Small intestine (tissue), 16 donors: ENCODE measurements at places on chromosomes 3 and 15.

DNA sequence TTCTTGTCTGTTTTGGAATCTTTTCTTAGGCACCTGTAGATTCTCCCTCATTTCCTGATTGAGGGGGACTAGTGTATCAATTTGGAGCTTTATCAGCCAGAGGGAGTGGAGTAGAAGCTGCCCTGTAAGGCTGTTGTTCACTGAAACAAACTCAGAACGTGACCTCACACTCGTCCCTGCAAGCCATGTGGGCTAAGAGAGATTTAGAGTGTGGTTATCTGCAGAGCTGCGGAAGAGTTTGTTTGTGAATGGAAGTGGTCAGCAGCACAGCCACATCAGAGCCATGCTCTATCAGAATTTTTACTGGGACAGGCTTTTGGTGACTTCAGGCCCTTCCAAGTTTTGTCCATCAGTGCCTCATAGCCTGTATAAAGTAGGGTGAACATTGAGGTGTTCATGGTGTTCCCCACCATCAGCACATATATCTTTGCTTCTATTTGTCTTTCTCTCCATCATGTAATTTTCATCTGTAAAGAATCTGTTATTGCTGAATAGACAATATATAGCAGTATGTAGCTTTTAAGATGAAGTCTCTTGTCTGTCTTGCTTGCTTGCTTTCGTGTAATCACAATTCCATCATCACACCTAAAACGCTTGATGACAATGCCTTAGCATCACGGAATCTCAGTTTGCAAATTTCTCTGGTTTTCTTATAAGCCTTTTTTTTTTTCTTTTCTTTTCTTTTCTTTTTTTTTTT, 37.0 kb downstream of the LARS2 start:
- DNase-seq: no peak

GRCh38 chr3:71450162-71450561, 133.4 kb downstream of the FOXP1 start:
- DNase-seq: peak; percentile 85

GRCh38 chr3:141960731-141961130, 84.3 kb downstream of the ATP1B3 start:
- no peak for DNase-seq

DNA sequence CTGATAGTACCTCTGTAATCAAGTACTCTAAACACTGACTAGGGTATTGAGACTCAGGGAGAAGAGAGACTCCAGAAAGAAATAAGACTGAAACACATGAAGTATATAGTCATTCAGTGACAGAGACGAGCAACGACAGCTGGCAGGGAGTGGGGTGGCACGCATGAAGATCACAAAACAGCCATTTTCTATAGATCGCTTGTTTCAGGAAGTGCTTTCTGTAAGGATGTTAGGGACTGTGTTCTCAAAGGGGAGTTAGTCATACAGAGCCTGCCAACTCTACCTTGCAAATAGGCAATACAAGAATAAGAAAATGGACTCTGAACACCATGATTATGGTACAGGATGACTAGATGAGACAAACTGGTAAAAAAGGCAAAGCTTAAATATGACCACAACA, 139.5 kb downstream of the TBL1XR1 start:
- peak; percentile 25 for DNase-seq

DNA sequence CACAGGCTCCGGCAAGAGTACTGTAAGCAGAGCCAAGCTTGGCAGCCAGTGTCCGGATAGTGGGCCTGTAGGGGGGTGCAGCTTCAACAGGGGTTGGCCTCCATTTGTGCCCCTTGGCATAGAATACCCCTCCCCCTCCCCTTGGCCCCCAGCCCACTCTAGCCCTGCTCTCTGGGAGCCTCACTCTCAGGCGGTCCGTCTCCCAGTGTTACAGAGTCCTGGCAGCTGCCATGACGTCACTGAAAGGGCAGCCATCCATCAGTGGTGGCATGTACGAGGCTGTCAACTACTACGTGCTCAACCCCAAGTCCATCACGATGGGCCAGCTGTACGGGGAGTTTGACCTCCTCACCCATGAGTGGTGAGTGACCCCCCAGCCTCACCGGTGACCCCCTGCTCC, 50.4 kb downstream of the DNAH1 start:
- no peak for DNase-seq

DNA sequence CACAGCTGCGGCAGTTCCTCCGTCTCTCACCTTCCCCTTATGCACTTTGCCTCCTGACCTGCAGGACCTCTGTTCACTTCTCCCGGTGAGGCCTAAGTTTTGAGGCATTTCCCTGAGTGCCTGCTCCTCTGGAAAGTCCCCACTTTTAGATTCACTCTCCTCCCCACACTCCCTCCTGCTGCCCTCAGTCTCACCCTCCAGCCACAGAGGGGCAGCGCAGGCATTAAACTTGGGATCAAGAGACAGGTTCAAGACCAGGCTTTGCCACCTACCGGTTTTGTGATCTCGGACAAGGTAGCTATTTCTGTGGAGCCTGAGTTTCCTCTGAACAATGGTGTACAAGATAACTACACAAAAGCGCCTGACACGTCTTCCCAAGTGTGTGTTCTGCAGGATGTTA, 19.4 kb downstream of the SLC6A11 start:
- no peak for DNase-seq

GRCh38 chr3:51024765-51025632, 350.3 kb downstream of the DOCK3 start:
- DNase-seq: peak; percentile 59

- DNase-seq: no peak
Measured at GRCh38 chr3:64815789-64816188, 128.0 kb upstream of the ADAMTS9 start.

DNA sequence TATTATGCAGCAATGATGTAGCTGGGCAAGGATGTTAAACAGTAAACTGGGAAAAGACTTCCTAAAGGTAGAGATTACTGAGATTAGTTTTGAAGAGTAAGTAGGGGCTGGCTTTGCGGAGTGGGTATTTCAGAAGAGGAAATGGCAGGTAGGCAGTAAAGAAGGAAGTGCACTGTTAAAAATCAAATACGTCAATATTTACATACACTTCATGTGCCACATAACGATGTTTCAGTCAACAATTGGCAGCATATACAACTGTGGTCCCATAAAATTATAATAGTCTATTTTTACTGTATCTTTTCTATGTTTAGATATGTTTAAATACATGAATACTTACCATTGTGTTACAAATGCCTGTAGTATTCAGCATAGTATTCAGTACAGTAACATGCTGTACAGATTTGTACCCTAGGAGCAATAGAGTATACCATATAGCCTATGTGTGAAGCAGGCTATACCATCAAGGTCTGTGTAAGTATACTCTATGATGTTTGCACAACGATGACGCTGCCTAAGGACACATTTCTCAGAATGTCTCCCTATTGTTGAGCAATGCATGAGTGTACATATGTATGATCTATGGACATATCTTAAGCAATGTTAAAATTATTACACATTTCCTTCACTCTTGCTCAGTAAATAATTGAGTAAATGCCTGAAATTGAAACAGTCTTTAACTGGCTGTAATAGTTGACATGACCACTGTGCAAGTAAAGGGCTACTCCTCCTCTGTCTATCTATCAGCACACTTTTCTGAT, 196.7 kb downstream of the ISL2 start:
- DNase-seq: peak; percentile 58

- DNase-seq: no peak
Measured at GRCh38 chr15:74937272-74937589, 642 bp downstream of the COX5A start.
